EH (cell line): ENCODE measurements at places on chromosomes 13 and 19.

- peak; percentile 26 for DNase-seq
These were observed 72.1 kb downstream of the SLC7A1 start for GRCh38 chr13:29523199-29523961.

- DNase-seq: peak; percentile 41
These were observed 102.6 kb upstream of the MYCBP2 start for GRCh38 chr13:77429320-77430142.

GRCh38 chr19:50173127-50173526 is 10.0 kb upstream of the IZUMO2 start:
- DNase-seq: no peak

DNA sequence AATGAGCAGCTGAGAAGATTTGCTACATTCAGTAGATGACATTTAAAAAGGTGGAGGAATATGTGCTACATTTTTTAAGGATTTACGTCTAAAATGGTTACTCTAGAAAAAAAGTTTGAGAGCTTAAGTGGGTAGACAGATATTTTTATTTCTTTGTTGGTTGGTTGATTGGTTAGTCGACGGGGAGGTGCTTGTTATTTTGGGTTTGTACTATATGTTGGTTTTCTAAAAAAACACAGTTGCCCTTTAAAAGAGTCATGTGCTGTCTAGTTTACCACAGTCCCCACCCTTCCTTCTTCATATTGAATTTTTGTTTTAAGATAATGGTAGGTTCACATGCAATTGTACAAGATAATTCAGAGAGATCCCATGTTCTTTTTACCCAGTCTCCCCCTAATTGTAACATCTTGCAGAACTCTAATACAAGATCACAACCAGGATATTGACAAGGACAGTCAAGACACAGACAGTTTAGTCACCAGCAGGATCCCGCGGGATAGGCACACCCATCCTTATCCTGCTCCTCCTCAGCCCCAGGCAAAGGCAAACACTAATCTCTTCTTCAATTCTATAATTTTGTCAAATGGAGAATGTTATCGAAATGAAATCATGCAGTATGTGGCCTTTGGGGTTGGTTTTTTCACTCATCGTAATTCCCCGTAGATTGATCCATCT is 171.4 kb downstream of the FOXO1 start:
- DNase-seq: no peak

- DNase-seq: peak; percentile 92
These were observed 23.8 kb downstream of the TEX101 start for GRCh38 chr19:43438291-43439031.

- peak; percentile 32 for DNase-seq
These were observed 88.0 kb downstream of the PCCA start for GRCh38 chr13:100176801-100177400.
